ENCODE measurements at places on chromosomes 5 and 9.

GRCh38 chr5:144832416-144832815 lies 661.7 kb downstream of the KCTD16 start:
- DNase-seq, result no peak

DNA sequence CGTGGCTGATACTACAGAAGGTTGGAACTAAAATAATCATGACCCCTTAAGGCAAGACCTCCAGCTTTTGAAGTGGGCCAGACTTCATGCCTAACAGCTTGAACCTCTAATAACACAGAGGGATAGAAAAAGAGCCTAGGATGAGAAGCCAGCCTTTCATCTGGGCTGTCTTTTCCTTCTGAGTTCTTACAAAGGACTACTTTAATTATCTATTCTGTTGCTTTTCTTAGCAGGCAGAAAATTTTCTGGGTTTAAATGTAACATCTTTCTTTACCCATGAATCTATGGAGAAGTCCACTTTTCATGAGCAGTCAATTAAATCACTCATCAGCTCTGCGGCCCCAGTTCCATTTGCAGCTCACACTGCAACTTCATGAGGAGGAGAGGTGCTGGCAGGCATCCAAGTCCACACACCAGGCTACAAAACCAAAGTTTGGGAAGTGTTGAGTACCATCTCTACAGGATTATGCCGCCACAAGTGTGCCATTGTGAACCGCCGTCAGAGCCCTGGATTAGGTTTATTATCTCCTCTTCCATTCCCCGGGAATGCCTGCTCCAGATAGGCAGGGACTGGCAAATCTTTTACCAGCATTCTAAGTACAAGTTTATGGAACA lies 192.0 kb downstream of the TLE4 start:
- DNase-seq, result peak; percentile 8

GRCh38 chr9:137975936-137976565 lies 98.5 kb downstream of the CACNA1B start:
- no peak for DNase-seq

DNA sequence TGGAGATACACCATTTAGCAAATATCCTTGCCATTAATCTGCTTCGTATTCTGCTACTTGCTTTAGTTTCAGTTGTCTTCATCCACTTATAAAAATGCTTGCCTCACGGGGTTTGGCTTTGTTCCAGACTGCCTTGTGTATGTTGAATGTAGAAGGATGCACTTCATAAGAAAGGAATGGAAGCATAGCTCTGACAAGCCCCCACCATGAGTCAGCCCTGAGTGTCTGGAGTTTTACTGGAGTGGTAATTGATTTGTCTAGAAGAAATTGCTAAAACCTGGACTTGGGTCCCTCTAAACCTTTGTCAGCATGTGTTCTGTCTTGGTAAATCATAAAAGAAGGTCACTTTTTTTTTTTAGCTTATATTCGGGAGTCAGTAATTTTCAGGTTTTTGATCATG lies 4.6 kb downstream of the TEX48 start:
- DNase-seq, result peak; percentile 88

DNA sequence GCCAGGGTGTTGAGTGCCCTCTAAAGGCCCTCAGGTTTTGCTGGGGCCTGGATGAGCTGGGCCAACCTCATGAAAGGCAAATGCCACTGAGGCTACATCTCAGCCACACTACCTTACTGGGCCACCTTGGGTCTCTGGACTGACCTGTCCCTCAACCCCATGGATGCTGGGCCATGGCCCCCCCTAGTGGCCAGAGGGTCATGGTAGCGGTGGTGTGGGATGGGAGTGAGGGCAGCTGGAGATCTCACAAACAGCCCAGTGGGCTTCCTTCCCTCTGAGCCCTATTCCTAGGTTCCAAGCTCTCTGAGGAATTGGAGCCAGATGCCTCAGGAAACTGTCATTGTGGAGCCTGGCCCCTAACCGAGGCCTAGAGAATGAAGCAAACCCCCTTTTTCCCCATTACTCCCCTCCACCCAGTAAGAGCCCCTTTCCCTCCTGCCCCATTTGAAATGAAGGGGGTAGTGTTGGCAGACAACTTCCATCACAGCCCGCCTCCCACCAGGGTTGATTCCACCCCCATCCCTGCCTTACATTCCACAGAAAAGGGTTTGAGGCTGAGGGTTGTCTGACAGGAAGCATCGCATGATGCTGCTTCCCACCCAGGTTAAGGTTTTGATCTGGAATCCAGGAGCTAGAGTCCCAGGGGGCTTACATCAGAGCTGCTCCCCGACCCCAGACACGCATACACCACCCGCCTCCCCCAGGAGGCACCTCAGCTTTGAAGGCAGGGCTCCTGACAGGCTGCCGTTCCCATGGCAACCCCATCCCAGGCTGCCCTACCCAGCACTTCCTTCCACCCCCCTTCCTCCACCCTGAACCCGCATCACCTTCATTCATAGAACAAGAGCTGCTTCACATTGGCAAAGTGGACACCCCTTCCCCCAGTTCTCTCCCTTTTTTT lies 63.9 kb downstream of the PCDH1 start:
- peak; percentile 51 for DNase-seq

DNA sequence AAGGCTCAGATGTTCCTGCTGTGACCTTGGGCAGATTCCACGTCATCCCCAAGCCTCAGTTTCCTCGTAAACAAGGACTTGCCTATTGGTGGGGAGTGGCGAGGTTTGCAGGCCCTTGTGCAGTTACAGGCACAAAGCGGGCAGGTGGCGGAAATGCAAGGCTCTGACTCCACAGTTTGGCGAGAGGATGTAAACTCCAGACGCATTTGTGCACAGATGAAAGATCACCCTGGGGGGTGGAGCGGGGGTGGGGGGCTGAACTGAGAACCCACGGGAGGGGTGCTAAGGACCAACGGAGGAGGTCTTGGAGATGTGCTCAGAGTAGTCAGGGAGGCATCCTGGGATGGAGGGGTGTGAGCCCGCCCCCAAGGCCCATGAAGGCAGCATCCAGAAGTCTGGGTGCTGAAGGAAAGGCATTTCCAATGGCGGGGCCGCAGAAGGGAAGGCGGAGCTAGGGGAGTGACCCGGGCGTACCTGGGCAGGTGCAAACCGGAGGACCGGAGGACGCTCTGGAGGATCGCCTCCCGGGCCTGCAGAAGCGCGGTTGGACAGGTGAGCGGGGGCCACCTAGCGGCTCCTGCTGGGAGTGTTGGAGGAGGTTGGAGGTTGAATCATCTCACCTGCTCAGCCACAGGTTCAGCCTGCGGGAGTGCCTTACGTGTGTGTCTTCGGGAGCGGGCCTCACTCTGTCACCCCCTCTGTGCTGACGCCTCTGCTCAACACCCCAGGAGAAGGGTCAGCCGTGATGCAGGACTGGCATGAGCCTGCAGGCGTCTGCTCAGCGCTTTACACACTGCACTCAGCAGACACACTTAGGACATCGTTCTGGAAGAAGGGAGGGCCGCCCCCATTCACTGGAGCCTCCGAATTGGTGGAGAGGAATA lies 1.9 kb upstream of the FIBCD1 start:
- peak; percentile 95 for DNase-seq

Data from NCI-H69 (cell line).